GM23338 (cell line): ENCODE measurements at places on chromosomes 6 and 20. TPM values are rescaled to one million over a fixed set of nuclear protein-coding genes. Genes with fewer than 3 reads are reported as not detected.

DNA sequence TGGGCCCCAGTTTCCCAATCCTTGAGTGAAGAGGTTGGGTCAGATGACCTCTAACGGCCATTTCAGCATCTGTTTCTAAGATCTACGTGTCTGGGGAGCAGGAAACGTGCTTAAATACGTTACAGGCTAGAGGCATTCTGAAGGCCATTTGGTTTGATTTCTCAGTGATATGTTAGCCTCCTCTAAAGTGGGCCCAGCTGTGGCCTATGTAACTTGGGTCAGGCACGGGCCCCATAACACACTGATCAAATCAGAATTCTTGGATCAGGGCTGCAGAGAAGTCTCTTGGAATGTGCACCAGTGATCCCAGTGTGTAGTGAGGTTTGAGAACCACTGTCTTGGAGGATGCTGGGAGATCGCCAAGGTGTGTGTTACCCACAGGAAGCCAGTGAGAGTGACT is 36.1 kb upstream of the TGM3 start:
- H3K36me3 ChIP-seq, result no peaks in the 10 kb centered on the region
- DNase-seq, result no peak
- H3K27me3 ChIP-seq, result no peaks in the 10 kb centered on the region
- no peaks in the 10 kb centered on the region; the same call in 1 of the 2 replicates for H3K4me1 ChIP-seq

DNA sequence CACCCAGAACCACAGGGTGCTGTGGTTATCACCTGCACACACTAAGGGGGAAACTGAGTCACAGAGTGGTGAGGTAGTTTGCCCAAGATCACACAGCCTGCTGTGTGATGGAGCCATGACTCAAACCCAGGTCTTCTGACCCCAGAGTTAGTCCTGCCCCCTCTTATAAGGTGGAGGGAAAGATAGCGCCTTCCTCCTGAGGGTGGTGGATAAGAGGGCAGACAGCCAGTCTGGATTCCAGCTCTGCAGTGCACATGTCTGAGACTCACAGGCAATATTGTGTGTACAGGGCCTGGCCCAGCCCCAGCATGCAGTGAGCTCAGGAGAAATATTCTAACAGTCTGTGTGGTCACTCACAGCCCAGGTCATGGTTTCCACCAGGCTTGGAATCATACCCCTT is 393.7 kb downstream of the CDH4 start:
- no peak overlapping the region for H3K4me3 ChIP-seq
- H3K27me3 ChIP-seq, result no peaks in the 10 kb centered on the region
- no peaks in the 10 kb centered on the region for H3K36me3 ChIP-seq
- no peak overlapping the region for H3K27ac ChIP-seq

- DNase-seq, result no peak
- H3K27ac ChIP-seq, result no peak overlapping the region
- no peaks in the 10 kb centered on the region for H3K27me3 ChIP-seq
- no peaks in the 10 kb centered on the region for H3K36me3 ChIP-seq
- H3K4me3 ChIP-seq, result no peak overlapping the region
Measured at GRCh38 chr6:93105907-93106306, 313.5 kb downstream of the EPHA7 start.

- no peaks in the 10 kb centered on the region for H3K27me3 ChIP-seq
- no peaks in the 10 kb centered on the region for H3K36me3 ChIP-seq
- H3K4me1 ChIP-seq, result no peaks in the 10 kb centered on the region
- H3K4me3 ChIP-seq, result no peak overlapping the region
- peak; percentile 85 for DNase-seq
Measured at GRCh38 chr6:17156112-17156921, 54.5 kb downstream of the STMND1 start.

- H3K4me1 ChIP-seq, result peaks cover 4% of the 10 kb centered on the region; the same call in 1 of the 2 replicates
- DNase-seq, result no peak
- H3K36me3 ChIP-seq, result 0 out of 2 replicates have a peak, but pooled peaks cover 12% of the 10 kb centered on the region
- H3K4me3 ChIP-seq, result no peak overlapping the region
Measured at GRCh38 chr6:147942363-147942762, 400.3 kb upstream of the SASH1 start.

GRCh38 chr20:914727-915498 is 1.2 kb downstream of the ANGPT4 start:
- no peaks in the 10 kb centered on the region for H3K4me1 ChIP-seq
- H3K4me3 ChIP-seq, result no peak overlapping the region
- no peaks in the 10 kb centered on the region for H3K27me3 ChIP-seq
- no peaks in the 10 kb centered on the region for H3K36me3 ChIP-seq
- DNase-seq, result no peak

DNA sequence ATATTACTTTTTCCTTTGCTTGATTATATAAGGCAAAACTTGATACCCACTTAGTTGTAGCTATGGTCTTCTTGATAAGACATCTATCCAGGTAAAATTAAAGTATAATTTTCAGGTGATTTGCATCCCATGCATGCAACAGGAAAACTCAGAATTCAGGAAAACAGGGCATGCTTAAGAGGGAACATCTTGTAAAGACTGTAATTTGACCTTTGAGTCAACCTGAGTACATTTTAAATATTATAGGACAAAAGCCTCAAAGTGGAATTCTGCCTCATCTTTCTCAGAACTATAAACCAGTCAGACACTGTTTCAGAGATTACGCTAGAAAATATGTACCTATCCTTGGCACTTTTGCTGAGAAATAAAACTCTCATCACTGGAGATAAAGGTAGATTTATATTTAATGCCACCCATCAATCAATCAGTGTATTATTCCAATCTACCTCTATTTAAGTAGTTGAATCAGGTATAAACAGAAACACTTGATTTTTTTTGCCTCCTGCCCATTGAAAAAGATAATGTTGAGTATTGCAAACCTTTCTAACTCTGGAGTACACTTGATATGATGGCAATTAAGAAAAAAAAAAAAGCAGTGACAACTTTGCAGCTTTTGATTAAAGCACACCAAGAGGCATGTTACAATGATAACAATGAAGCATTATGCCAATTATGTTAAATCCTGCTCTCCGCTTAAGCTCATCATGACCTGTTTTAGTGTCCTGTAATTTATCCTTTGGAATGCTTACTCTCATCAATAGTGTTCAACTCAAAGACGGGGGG is 2.8 kb downstream of the CITED2 start:
- H3K27ac ChIP-seq, result no peak overlapping the region
- no peaks in the 10 kb centered on the region for H3K27me3 ChIP-seq
- H3K4me1 ChIP-seq, result peaks cover 46% of the 10 kb centered on the region
- no peak for DNase-seq

GRCh38 chr6:122790028-122790422 is 967 bp downstream of the SMPDL3A start:
- peaks cover 46% of the 10 kb centered on the region for H3K4me1 ChIP-seq
- peaks cover 38% of the 10 kb centered on the region for H3K27me3 ChIP-seq
- DNase-seq, result peak; percentile 70
- H3K36me3 ChIP-seq, result no peaks in the 10 kb centered on the region
- H3K27ac ChIP-seq, result peak overlapping the region; percentile 47
- peak overlapping the region; percentile 83 for H3K4me3 ChIP-seq

- no peak overlapping the region for H3K4me3 ChIP-seq
- H3K27me3 ChIP-seq, result no peaks in the 10 kb centered on the region
- H3K27ac ChIP-seq, result no peak overlapping the region
- no peak for DNase-seq
Measured at GRCh38 chr20:37154684-37155298, 24.3 kb upstream of the RPN2 start.

DNA sequence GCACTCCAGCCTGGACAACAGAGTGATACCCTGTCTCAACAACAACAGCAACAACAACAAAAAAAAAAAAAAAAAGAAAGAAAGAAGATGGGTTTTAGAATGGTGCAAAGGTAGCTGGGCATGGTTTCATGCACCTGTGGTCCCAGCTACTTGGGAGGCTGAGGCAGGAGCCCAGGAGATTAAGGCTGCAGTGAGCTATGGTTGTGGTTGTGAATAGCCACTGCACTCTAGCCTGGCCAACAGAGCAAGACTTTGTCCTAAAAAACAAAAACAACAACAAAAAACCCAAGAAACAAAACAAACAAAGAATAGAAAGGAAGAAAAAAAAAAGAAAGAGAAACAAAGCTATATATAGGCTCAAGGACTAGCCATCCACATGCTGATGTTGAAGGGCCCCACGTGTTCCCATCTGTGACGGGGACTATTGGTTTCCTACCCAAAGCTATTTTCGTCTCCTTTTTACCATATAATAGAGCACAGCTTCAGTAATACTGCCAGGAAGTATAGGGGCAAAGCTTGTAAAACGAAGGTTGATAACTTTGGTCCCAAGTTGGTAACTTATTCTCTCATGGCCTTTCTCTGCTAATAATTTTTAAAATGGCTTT is 7.9 kb upstream of the EEF1E1 start:
- no peaks in the 10 kb centered on the region for H3K36me3 ChIP-seq
- no peaks in the 10 kb centered on the region for H3K4me1 ChIP-seq
- no peak overlapping the region for H3K27ac ChIP-seq
- H3K27me3 ChIP-seq, result no peaks in the 10 kb centered on the region
- no peak overlapping the region for H3K4me3 ChIP-seq

- no peak overlapping the region for H3K4me3 ChIP-seq
- H3K27me3 ChIP-seq, result no peaks in the 10 kb centered on the region
- H3K27ac ChIP-seq, result no peak overlapping the region
- DNase-seq, result no peak
- no peaks in the 10 kb centered on the region for H3K36me3 ChIP-seq
Measured at GRCh38 chr6:123526128-123526527, 110.6 kb downstream of the TRDN start.

GRCh38 chr6:138692978-138693909 is 80.3 kb upstream of the CCDC28A start:
- H3K4me3 ChIP-seq, result peak overlapping the region; percentile 96
- peak; percentile 91 for DNase-seq
- H3K4me1 ChIP-seq, result peaks cover 6% of the 10 kb centered on the region
- H3K36me3 ChIP-seq, result no peaks in the 10 kb centered on the region

- no peak overlapping the region for H3K27ac ChIP-seq
- no peaks in the 10 kb centered on the region for H3K27me3 ChIP-seq
- peaks cover 4% of the 10 kb centered on the region; the same call in 1 of the 2 replicates for H3K4me1 ChIP-seq
- H3K36me3 ChIP-seq, result no peaks in the 10 kb centered on the region
- H3K4me3 ChIP-seq, result no peak overlapping the region
- DNase-seq, result no peak
Measured at GRCh38 chr6:36929607-36930006, 24.9 kb upstream of the PI16 start.

DNA sequence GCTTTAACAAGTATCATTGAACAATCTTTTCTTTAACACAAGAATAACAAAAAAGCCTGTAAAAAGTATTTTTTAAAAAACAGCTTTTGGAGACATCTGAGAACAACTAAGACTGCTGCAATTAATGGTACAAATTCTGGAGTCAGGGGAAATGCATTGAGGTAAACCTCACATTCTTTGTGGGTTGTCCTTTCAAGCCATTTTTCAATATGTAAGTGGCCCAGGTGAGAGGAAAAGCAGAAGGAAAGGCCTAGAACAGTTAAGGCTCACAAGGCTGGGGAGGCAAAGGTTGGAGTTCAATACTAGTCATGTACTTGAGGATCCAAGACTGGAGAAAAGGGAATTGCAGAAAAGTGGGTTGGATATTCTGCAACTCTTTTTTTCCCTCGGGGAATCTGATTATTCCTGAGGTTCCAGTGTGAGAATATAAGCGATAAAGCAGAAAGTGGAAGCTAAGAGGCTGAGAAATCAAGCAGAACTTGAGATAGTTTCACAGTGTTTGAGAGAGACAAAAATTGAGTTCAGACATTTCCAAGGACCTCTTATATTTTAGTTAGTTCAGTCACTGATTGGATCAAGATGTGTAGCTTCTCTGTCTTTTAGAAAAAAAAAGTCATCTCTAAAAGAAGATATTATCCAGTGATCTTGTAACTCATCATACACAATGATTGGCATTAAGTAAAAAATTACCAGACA is 25.0 kb upstream of the TXLNB start:
- H3K4me1 ChIP-seq, result peaks cover 36% of the 10 kb centered on the region
- no peaks in the 10 kb centered on the region for H3K27me3 ChIP-seq
- H3K4me3 ChIP-seq, result no peak overlapping the region

- no peaks in the 10 kb centered on the region for H3K36me3 ChIP-seq
- peak; percentile 61 for DNase-seq
- H3K4me1 ChIP-seq, result no peaks in the 10 kb centered on the region
- no peaks in the 10 kb centered on the region for H3K27me3 ChIP-seq
- peak overlapping the region; percentile 49 for H3K4me3 ChIP-seq
Measured at GRCh38 chr6:146857980-146858347, 259.2 kb downstream of the ADGB start.

DNA sequence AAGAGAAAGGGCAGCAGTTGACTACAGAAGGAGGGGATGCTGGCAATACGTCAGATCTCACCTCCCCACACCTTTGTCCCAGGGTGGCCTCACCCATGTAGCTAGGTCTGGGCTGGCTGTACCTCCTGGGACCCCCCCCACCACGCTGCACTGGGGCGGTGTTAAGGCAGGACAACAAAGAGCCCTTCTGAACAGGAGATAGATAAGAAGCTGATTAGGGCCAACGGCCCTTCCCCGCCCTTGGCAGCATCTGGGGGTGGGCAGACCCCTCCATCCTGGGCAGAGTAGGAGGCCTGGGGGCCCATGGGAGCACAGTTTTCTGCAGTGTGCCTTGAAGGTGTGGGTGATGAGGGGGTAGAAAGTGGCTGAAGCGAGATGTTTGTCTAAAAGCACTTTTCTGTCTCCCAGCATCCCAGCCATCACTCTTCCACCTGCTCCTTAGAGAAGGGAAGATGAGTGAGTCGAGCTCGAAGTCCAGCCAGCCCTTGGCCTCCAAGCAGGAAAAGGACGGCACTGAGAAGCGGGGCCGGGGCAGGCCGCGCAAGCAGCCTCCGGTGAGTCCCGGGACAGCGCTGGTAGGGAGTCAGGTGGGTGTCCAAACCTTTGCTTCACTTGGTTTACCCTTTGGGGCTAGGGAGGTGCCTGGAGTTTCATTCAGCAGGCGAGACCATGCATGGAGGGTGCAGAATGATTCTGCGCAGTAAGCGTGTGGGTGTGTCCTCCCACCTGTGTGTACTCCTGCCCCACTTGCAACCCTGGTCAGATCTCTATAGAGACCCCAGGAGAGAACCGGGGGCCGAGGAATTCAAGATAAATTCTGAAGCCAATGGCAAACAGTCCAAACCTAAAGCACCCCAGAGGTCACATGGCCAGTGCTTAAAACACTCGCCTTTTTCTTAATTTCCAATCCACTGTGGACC is 3.9 kb downstream of the HMGA1 start:
- peaks cover 55% of the 10 kb centered on the region for H3K4me1 ChIP-seq
- H3K27me3 ChIP-seq, result no peaks in the 10 kb centered on the region
- no peak for DNase-seq
- peak overlapping the region; percentile 73 for H3K4me3 ChIP-seq

Gene FILIP1
- total RNA-seq, result 3.4 and 3.7 TPM in 2 replicates

Gene LINC00237
- total RNA-seq, result 0.31 TPM in 1 of 2 replicates, not detected in the other

Gene WFDC11
- not detected in 2 replicates for total RNA-seq

Gene TFAP2D
- not detected in 2 replicates for total RNA-seq

Gene HLA-DQA2
- total RNA-seq, result not detected in 2 replicates

Gene MCM3
- total RNA-seq, result 328 and 369 TPM in 2 replicates

Gene ZNF831
- not detected in 2 replicates for total RNA-seq

Gene RAD21L1
- total RNA-seq, result 0.10 TPM in 1 of 2 replicates, not detected in the other
